Stimulated activated CD8-positive, alpha-beta memory T cell treated with anti-CD3 and anti-CD28 coated beads, Interleukin-2, amount 100 ng/mL, for 1 hour (primary cell): ENCODE measurements at places on chromosomes 16 and 17.

DNA sequence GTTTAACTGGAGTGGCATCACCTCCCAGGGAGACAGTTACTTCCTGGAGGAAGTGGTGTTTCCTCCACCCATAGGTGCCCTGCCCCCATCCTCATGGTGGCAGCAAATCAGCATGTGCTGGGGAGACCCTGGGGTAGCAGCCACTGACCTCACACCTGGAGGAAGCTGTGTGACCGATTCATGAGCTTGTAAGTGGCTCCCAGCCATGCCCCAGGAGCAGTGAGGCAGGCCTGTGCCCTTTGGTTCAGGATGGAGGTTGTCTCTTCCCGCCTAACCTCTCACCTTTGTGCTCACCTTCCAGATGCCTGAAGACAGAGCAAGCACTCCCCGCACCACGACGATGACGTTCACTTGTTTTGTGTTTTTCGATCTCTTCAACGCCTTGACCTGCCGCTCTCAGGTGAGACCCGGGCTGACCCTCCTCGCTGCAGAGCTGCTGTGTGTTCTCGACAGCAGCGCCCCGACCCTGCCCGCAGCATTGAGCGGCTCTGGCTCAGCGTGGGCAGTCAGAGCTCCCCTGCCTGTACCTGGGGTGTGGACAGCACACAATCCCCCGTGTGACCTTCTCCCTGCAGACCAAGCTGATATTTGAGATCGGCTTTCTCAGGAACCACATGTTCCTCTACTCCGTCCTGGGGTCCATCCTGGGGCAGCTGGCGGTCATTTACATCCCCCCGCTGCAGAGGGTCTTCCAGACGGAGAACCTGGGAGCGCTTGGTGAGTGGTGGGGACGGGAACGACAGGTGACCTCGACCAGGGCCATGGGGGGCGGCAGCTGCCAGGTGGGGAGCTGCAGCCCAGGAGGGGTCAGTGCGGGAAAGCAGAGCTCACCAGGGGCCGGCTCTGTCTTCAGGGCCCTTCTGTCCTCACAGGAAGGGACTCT is 42.8 kb downstream of the MEAK7 start:
- DNase-seq: no peak

DNA sequence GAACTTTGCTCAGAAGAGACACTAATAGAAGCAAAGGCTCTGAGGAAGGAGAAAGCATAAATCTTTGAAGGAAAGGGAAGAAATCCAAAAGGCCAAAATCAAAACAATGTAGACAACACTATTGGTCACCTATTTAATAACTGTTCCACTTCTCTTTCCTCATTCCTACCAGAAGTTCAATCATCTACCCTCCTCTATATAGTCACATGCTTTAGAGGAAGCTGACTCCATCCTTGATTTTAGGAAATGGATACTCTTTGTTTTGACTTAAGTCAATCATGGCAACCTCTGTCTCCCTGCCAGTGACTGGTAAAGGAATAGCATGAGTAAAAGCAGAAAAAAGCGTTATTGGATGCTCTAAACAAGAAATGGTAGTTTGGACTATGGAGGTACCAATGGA is 7.3 kb downstream of the BRIP1 start:
- no peak for DNase-seq

GRCh38 chr16:53775106-53775820 is 71.3 kb downstream of the FTO start:
- no peak for DNase-seq

DNA sequence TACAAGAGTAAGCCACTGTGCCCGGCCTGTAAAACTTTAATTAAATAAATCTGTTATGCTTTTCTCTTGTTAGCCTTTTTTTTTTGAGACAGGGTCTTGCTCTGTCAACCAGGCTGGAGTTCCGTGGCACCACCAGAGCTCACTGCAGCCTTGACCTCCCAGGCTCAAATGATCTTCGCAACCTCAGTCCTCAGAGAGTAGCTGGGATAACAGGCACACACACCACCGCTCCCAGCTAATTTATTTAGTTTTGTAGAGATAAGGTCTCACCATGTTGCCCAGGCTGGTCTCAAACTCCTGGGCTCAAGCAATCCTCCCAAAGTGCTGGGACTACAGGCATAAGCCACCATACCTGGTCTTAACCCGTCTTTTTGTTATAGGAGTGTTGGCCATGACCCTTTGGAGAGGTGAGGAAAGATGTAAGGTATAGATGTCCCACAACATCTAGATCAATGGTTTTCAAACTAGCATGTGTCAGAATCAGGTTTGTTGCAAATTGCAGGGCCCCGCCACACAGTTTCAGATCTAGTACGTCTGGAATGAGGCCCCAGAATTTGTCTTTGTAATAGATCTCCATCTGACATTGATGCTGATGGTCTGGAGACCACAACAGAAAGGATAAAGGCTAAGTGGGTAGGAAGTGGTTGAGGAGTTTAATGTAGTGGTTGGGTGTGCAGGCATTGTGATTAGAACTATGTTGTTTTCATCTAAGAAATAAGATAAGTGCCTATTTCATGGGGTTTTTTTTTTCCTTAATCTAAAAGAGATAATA is 4.3 kb upstream of the GGA2 start:
- DNase-seq: no peak

DNA sequence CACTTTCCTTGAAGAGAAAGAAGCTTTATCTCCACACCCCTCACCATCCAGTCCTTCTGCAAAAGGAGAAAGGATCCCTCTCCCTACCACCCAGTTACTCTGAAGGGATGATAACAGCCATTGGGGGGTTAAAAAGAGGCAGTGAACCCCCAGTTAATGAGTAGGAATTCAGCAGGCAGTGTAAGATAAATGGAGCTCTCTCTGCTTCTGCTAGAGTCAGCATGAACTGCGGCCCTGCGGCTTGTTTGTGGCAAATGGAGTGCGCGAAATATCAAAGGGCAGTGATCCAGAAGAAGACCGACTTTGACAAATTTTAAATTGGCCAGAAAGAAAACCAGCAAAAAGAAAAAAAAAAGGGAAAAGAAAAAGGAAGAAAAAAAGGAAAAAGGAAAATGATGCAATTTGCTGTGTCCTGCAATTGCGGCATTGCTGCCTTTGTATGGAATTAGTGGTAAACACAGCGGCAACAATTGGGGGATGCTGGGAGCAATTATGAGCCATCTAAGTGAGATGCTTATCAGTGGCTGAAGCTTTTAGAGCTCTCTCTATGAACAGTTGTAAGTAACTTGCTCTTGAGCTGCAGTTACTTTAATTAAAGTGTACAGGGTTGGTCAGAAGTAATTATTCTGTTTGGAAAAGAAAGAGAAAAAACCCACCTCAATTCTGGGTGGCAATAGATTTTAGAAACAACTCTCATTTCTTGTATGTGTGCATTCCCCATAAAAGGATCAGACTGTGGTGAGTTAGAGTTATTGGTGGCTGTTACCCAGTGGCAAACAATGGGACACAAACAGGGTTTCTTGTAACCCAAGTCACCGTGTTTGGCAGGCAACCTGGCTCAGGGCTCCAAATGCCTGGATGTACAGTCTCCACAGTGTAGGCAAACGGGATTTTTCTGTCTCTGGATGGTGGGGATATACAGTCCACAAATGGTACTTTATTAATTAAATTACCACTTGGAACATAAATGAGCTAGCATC is 161.3 kb downstream of the AATF start:
- no peak for DNase-seq

DNA sequence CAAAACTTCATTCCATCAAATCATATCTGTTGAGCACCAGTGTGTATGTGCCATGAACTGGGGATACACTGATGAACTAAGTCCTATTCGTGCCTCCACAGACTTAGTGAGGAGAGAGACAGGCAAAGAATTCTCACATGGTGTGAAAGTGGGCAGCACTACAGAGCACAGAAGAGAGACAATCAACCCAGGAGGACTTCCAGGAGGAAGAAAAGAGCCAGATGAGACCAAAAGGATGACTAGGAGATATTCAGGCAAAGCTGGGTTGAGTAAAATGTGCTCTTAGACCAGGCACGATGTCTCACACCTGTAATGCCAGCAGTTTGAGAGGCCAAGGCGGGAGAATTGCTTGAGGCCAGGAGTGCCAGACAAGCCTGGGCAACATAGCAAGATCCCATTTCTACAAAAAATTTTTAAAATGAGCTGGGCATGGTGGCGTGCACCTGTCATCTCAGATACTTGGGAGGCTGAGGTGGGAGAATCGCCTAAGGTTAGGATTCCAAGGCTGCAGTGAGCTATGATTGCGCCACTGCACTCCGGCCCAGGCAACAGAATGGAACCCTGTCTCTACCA is 30.2 kb upstream of the TNRC6A start:
- no peak for DNase-seq

- no peak for DNase-seq
Measured at GRCh38 chr17:31318851-31319661, 2.4 kb downstream of the EVI2A start.

DNA sequence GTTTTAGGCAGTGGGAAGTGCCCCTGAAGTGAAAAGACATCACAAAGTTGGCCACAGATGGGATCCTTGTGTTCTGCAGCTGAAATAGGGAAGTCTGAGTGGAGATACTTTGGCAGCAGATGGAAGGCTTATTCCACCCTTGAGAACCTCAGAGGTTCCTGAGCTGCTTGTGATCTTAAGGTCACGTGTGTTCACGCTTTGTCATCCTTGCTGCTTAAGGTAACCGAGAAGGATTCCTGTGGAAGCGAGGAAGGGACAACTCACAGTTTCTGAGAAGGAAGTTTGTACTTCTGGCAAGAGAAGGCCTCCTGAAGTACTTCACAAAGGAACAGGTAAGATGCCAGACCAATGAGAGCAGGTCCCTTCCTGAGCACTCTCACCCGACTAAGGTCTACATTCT is 12.2 kb downstream of the ADAP2 start:
- no peak for DNase-seq

DNA sequence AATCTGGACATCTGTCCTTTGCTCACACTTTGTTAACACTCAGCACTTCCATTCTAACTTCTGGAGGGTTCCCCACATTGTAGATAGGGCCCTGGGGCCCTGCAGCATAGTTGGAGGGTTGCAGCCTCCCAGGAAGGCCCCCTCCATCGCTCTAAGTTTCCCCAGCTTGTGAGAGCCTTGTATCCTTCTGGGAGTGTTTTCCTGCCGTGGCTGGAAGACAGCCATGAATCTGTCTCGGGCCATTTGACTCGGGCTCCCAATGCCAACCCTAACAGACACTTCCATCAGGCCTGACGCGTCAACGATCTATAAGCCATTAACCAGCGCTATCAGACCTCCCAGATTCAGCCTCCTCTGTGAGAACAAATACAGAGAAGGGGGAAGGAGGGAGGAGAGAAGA is 263.7 kb upstream of the RPL38 start:
- no peak for DNase-seq

DNA sequence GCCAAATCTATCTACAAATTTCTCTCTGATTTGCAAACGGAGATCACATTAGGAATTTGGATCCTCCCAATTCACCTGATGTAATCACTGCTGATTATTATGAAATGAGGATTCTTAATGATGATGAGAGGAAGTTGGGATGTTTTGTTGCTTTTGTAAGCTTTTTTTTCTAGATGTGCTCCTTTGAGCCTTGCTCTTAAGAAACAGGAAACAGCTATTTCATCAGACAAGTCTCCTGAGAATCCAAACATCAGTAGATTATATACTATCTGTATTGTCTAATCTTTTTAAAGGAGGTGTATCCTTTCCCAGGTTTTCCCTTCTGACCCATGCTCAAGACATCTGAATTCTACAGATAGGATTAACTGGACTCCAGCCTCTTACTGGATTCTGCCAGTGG is 73.3 kb downstream of the KIF2B start:
- DNase-seq: no peak

DNA sequence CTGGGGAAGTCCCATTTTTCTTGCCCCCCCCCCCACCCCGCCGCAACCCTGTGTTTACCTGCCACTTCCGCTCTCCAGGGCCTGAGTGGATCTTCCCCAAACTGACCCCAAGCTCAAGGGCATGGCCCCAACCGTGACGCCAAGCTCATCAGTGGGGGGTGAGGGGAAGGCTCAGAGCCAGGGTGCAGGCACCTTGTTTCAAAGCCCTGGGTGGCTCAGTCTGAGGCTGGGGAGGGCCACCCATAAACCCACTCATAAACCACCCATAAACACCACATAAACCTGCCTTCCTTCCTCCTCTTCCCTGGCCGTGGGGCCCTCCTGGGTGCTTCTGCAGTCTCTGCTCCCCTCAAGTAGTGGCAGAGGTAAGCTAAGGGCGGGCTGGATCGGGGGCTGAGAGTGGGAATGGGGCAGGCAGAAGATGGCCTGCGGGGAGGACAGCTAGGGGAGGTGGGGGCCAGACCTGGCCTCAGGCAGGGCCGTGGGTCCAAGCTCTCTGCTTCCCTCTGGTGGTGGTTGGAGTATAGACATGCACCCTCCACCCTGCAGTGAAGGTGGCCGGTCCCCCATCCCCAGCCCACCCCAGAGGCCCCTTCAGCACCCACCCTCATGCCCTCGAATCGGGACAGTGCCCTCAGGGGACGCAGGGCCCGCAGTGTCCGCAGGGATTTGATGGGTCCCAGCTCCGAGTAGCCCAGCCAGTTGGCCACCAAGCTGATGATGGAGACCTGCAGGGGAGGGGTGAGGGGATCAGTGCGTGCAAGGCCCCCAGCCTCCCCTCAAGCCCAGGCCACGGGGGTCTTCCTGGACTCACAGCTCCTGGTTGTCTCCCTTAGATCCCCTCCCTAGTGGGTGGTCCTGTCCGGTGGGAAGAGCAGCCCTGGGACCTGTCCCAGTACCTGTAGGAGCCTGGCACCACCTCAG is 14.6 kb upstream of the CD79B start:
- no peak for DNase-seq

DNA sequence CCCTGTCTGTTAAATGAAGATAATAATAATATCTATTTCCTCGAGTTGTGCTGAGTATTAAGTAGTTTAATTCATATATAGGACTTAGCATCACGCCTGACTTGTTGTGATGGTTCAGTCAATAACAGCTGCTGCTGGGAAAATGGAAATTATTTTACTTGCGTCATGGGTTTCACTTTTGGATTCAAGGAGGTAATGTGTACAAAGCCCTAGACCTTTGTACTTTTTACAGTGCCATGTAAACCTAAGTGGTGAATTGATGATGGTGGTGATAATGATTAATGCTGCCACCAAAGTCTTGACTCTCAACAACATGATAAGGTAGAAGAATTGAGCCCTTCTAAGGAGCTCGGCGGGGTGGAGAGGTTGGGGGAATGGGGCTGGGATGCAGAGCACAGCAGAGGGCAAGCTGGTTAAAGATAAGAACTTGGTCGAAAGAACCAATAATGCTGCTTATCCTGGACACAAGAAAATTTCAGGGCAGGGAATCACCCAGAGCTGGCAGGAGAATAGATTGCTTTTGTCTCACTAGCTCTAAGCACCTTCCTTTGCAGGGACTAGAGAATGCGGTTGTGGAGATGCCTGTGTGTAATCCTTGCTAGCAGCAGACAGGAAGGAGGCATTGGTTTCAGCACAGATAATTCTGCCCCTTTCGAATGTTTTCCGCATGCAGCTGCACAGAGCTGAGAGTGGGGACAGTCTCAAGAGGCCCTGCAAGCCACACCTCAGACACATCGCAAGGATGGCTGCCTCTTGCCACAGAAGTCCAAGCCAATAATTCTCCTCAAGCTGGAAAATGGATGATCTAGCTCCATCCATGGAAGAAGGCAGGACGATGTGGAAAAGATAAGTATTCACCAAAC is 187.1 kb downstream of the TMEM114 start:
- no peak for DNase-seq

GRCh38 chr16:31466381-31466841 is 5.5 kb upstream of the TGFB1I1 start:
- DNase-seq: no peak
